ENCODE measurements at places on chromosomes 7 and 10.

DNA sequence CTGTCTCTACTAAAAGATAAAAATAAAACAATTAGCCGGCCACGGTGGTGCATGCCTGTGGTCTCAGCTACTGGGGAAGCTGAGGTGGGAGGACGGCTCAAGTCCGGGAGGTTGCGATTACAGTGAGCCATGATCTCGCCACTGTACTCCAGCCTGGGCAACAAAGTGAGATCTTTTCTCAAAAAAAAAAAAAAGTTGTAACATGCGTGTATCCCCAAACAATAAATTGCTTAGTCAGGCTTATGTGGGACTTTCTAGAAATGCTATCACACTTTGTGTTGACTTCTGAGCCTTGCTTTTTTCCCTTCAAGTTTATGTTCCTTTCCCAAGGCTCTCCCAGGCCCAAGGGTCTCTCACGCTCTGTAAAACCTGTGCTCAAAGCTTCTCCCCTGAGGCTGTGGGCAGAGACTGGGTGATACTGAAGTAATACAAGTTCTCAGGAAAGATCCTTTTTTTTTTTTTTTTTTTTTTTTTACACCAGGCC lies 88.0 kb upstream of the TNS3 start:
- DNase-seq: no peak

- DNase-seq: no peak
These were observed 100.8 kb downstream of the MKI67 start for GRCh38 chr10:128025437-128025836.

DNA sequence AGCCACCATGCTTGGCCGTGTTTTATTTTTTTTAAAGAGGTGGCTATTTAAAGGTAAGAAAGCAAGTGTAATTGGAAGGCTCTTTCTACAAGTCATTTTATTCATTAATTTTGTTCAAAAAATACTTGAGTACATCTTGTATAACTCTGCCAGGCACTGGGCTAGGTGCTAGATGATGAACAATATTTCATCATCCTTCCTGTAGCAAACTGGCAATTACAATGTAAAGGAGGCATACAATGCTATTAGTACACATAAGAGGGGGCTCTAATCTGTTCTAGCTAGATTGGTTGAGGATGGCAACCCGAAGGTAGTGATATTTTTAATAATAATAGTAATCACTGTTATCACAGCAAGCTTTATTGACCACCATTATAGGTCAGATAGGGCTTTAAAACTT lies 215.5 kb upstream of the KLF14 start:
- no peak for DNase-seq

GRCh38 chr7:117564627-117565026 lies 84.8 kb downstream of the CFTR start:
- no peak for DNase-seq

DNA sequence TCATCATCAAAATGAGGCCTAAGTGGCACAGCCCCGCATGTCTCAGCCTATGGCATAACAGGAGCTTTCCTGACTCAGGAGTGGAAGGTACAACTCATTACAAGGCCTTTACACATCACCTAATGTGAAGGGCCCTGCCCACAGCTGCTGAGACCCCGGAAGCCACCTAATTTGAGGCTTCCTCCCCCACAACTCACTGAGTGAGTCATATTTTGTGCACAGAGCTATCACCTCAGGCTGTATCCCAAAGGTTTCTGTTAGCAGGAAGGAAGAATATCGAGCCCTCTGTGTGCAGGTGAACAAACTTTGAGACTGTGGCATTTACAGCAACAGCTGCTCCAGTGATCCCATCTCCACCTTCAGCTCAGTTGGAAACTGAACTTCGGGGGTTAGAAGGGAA lies 20.6 kb downstream of the HTR5A start:
- no peak for DNase-seq

- DNase-seq: no peak
These were observed 6.9 kb downstream of the TMEM130 start for GRCh38 chr7:98862716-98863420.

DNA sequence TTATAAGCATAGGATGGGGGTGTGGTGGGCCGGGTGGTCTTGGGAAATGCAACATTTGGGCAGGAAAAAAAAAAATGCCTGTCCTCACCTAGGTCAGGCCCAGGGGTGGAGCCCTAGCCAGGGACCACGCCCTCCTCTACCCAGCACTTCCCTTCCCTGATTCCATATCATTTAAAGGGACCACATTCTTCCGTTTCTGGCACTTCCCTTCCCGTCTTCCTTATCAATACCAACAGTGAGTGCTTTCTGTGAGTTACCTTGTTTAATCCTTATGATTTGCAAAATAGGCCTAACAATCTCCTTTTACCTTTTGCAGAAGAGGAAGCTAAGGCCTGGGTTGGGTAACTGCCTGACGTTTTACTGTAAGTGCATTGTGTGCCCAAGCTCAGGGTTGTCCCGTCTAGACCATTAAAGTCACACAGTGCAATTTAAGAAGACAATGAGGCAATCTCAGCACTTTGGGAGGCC lies 16.7 kb upstream of the C10orf95 start:
- DNase-seq: no peak

- no peak for DNase-seq
These were observed 279.4 kb upstream of the CACNA2D1 start for GRCh38 chr7:82722946-82723345.

GRCh38 chr7:99778880-99779279 lies 5.1 kb downstream of the CYP3A4 start:
- DNase-seq: no peak

GRCh38 chr7:112414855-112415490 lies 35.3 kb upstream of the IFRD1 start:
- no peak for DNase-seq

DNA sequence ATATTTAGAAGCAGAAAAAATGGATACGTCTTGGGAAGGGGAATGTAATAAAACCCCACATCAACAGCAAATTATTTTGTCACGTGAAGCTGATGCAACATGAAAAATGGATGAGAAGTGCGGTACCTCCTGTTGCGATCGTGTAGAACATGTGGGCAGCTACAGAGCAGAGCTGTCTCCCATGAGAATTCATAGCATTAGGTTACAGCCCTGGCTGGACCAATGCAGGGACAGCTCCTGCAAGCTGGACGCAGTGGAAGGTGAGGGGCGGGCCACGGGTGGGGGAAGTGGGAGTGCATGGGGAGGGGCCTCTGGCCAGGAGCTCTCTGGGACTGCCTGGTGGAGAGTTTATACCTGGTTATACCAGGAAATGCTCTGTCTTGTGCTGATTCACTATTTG lies 120.3 kb downstream of the GATA3 start:
- no peak for DNase-seq

GRCh38 chr7:95476072-95476847 lies 9.5 kb upstream of the ASB4 start:
- no peak for DNase-seq

DNA sequence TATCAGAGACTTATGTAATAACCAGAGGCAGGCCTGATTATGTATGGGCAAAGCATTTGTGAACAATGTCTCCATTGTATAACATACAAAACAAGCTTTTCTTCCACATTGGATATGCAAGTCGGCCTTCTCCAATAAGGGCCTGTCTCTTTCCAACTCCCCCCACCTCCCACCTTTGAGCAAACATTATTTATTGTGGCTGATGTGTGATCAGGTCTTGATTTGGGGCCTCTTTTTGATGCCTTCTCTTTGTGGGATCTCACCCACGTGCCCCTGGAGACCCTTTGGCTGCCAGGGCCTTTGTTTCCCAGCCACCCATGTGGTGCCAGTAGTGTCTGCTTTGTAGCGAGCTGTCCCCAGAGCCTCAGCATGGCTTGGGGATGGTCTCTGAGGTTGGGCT lies 53.0 kb downstream of the TCF7L2 start:
- no peak for DNase-seq

- no peak for DNase-seq
These were observed 8.2 kb downstream of the ANKMY2 start for GRCh38 chr7:16637379-16637778.

GRCh38 chr7:39734633-39735004 lies 111.2 kb downstream of the RALA start:
- DNase-seq: no peak

GRCh38 chr10:44083719-44084400 lies 301.0 kb downstream of the CXCL12 start:
- no peak for DNase-seq

GRCh38 chr10:9951481-9952257 lies 1066.0 kb upstream of the CELF2 start:
- no peak for DNase-seq

DNA sequence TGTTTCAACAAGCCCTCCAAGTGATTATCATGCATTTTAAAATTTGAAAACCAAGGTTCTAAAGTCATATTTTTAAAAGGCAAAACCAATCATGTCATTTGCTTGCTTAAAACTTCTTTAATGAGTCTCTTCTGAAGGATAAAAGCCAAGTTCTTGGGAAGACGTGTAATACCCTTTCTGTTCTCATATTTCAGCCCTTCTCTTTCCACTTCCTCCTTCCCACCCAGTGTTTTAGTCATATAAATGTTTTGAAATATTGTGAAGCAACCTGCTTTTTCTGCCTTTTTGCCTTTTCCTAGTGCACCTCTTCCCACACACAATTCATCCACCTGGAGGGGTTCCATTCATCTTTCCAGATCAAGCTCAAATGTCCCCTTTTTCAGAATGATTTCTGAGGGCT lies 211.1 kb upstream of the LRRTM3 start:
- DNase-seq: no peak

- no peak for DNase-seq
These were observed 2.2 kb upstream of the DNAJC1 start for GRCh38 chr10:22005763-22006162.

DNA sequence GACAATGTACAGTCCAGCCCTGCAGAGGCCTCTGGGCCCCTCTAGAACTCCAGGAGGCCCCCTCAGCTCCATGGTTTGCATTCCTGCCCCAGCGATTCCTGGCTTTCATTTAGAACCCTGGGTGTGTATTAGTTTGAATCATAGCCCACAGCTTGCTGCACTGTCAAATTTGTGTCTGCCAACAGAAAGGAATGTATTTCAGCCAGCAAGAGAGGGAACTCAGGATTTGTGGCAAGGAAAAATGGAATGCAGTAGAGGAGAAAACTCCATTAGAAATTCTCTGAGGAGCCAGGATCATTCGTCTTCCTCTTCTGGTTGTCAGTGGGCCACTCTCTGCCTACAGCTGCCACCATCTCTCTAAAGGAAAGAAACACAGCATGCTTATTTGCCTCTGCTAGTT lies 27.9 kb upstream of the WDR11 start:
- no peak for DNase-seq

GRCh38 chr10:16519908-16520861 lies 1.5 kb downstream of the C1QL3 start:
- DNase-seq: no peak

- no peak for DNase-seq
These were observed 319.6 kb upstream of the SHH start for GRCh38 chr7:156131881-156132280.

- peak; percentile 41 for DNase-seq
These were observed 20.2 kb upstream of the BAIAP2L1 start for GRCh38 chr7:98420966-98421612.

DNA sequence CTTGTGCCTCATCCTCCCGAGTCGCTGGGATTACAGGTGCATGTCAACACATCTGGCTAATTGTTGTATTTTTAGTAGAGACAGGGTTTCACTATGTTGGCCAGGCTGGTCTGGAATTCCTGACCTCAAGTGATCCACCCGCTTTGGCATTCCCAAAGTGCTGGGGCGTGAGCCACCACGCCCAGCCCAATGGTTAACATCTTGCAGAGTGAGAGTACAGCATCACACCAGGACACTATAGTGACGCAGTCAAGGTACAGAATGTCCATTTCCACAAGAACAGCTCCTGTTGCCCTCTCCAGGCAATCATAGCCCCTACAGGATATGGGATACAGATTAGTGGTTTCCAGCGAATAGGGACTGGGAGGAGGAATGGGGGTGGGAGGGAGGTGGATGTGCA lies 34.0 kb downstream of the MYO1G start:
- DNase-seq: no peak

DNA sequence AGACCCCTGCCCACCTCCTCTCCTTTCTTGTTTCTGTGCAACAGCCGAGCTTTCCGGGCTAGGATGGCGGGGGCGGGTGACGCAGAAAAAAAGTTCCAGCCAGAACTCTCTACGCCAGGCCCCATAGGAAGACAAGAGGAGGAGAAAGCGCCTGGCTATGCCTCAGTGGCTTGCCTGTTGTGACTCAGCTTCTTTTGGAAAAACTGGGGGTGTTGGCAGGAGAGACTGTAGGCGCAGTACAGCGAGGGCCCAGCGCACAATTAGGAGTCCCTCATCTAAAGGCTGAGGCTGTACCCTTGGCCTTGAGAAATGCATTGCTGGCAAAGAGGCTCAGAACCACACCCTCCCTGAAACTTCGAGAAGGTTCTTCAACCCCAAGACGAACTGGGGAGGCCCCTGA lies 28.0 kb upstream of the KPNA7 start:
- DNase-seq: no peak

- no peak for DNase-seq
These were observed 397.5 kb upstream of the GALNT17 start for GRCh38 chr7:70734411-70734810.

DNA sequence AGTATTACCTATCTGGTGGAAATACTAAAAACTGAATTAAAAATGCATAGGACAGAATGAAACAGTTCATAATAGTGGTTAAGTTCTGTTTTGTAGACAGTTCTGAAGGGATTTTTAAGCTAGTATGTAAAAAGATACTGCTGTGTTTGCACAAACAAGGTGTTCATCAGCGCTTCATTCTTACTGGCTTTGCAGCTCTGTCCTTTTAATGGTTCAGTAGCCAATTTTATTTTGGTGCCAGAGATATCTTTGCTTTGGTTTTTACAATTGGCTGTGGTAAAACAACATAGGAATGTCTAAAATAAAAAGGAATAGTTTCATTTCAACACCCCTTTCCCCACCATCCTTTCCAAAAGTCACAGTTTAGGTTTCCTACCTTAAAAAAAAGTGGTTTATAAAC lies 33.0 kb downstream of the STAM start:
- DNase-seq: no peak

GRCh38 chr7:135710417-135711138 lies 17.4 kb downstream of the SLC13A4 start:
- no peak for DNase-seq

- no peak for DNase-seq
These were observed 160.3 kb upstream of the KLF14 start for GRCh38 chr7:130894146-130894908.

- peak; percentile 20 for DNase-seq
These were observed 137.9 kb upstream of the MKI67 start for GRCh38 chr10:128263891-128264688.

GRCh38 chr10:49081547-49082275 lies 33.6 kb downstream of the VSTM4 start:
- no peak for DNase-seq

DNA sequence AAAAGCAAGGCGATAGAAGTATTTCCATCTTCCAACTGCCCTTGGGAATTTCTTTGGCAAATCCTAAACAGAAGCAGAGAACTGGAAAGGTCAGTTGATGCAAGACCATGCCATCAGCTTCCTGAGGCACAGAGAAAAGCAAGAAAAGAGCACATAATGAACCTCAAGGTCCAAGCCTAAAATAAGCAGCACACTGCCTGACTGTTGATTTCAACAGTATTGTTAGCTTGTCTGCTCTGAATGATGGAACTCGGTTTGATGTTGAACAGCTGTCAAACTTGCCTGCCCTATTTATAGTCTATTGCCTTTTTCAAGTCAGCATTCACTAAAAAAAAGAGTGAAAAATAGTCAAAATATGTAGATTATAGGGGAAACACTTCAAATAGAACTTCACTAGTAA lies 1192.0 kb upstream of the PHF14 start:
- no peak for DNase-seq
